ENCODE measurements at places on chromosomes 6 and 20. TPM values are rescaled to one million over a fixed set of nuclear protein-coding genes. Genes with fewer than 3 reads are reported as not detected.
A peak's percentile ranks its signal among the peaks of the same experiment; 100 is the strongest.

- no peak for DNase-seq
These were observed 135.6 kb downstream of the SLC24A3 start for GRCh38 chr20:19347943-19348456.

Gene CYP24A1
- 0.79 TPM for total RNA-seq

Gene ZNF165
- 7.2 TPM for total RNA-seq

Gene PPP1R14C
- total RNA-seq, result not detected

DNA sequence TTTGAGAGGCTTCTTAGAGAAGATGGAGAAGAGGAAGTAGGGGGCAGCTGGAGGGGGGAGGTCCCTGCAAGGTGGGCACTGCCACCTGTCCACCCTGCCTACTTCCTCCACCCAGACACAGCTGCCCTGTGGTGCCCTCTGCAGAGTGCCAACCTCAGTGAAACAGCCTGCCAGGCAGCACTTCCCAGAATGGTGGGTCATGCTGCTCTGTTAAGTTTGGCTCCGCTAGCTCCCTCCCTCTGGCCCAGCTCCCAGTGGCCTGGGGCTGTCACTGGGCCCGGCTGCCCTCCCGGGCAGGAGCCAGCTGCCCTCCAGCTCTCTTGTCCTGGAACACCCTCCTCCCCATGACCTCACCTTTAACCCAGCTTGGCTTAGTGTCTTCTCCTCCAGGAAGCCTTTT, 5.1 kb upstream of the EPB41L1 start:
- no peak for DNase-seq

Gene F13A1
- total RNA-seq, result 4.8 TPM

- no peak for DNase-seq
These were observed 52.5 kb downstream of the CRYBG1 start for GRCh38 chr6:106413016-106413415.

Gene TPX2
- 0.99 TPM for total RNA-seq

Gene MYH7B
- 0.76 TPM for total RNA-seq

DNA sequence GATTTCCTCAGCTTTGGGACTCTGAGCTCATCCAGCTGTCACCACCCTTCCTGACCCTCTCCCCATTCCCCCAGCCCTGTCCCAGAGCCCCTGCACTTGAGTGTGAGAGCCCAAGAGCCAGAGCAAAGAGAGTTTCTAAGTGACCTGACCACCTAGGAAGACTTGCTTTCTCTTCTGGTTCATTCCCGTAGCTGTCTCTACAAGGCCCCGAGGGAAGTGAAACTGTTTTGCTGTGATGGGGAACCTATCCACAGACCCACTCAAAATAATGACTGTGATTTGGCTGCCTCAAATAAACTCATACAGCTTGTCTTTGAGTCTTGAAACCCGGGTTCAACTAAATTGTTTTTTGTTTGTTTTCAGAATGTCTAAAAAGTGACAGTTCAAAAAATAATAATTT, 74.6 kb upstream of the XRN2 start:
- DNase-seq, result no peak

Gene RIPOR3
- total RNA-seq, result 0.42 TPM

- DNase-seq, result no peak
These were observed 116.9 kb upstream of the EMILIN3 start for GRCh38 chr20:41483553-41483930.

Gene FAM162B
- total RNA-seq, result not detected

DNA sequence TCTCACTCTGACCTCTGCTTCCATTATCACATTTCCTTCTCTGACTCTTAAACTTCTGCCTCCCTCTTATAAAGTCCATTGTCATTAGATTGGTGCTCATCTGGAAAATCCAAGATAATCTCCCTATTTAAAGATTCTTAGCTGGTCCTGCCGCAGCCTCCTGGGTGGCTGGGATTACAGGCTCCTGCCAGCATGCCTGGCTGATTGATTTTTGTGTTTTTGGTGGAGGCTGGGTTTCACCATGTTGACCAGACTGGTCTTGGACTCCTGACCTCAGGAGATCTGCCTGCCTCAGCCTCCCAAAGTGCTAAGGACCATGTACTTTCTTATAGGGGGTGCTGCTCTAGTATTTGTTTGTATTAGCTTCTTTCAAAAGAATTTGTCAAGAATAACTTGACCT, 5.3 kb upstream of the RPF2 start:
- no peak for DNase-seq

GRCh38 chr6:108502832-108503231, 57.9 kb upstream of the FOXO3 start:
- DNase-seq, result no peak

Gene BTBD9
- total RNA-seq, result 31.3 TPM

DNA sequence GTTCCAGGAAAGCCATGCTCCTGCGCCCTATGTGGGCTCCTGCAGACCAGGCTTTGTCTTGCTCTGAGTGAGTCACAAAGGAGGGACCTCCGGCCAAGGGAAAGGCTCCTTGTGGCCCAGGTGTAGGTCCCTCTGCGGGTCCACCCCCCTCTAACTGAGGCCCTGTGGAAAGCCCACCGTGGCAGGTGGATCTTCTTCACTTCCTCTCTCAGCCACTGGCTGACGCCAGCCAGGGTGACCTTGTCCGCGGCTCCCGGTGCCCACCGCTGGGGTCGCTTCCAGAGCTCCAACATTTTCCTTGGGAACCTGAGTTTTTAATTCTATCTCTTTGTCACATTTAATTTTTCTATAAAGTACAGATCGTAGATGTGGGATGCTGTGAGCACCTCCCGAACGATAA, 54.1 kb downstream of the SMOC2 start:
- no peak for DNase-seq

DNA sequence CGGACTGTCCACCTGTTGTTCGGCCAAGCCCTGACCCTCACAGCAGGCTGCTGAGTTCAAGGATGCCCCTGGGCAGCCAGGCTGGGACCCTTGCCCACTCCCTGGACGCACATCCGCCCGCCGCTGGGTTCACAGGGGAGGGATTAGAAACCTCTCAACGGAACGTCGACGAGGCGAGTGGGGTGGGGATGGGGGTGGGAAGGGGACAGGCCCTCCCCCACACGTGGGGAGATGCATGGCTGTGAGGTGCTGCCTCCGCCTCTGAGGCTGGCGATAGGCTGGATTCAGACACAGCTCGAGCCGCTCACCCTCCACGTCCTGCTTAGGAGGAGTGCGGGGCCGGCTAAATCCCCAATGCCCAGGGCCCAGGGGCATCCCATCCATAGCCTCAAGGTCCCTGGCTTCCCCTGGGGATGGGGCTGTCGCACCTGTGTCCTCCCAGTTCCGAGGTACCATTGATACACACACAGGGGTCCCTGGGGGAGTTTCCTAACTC, 90.6 kb upstream of the BHLHE23 start:
- DNase-seq, result no peak

Gene TSPO2
- not detected for total RNA-seq

GRCh38 chr6:6803180-6803977, 214.9 kb downstream of the LY86 start:
- DNase-seq, result peak; percentile 29

Gene MMP24
- 0.15 TPM for total RNA-seq

- no peak for DNase-seq
These were observed 74.4 kb upstream of the TBC1D7 start for GRCh38 chr6:13402711-13403110.

DNA sequence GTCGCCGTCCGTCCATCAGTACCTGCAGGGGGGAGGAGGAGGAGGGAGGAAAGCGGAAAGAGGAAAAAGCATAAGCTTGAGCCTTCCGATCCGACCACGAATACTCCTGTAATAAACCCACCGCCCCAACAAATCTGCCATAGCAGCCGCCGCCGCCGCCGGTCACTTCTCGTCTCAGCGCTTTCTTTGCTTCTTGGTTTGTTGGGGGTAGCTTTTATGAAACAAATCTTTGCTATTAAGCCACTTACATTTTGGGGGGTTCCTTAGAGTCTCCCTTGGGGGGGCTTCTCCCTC, 277 bp downstream of the ADGRB3 start:
- DNase-seq, result no peak

Gene SAPCD1
- total RNA-seq, result 3.1 TPM

DNA sequence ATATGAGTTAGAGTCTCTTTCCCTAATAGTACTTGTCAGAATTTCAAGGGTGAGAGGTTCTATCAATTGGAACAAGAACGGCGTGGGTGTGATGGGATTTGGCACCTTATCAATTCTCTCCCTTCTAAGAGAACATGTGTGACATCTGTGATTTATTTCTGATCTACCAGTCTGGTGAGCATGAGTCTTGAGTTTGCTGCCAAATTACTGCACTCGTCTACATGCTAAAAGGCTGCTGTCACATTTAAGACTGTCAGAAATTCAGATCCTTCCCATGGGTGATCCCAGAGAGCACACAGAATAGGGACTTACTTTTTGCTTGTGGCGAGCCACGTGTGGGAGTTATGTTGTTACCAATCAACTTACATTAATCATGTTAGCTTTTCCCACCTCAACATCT, 370.2 kb upstream of the SASH1 start:
- no peak for DNase-seq

Gene IL17A
- not detected for total RNA-seq

Gene CALHM4
- total RNA-seq, result not detected

DNA sequence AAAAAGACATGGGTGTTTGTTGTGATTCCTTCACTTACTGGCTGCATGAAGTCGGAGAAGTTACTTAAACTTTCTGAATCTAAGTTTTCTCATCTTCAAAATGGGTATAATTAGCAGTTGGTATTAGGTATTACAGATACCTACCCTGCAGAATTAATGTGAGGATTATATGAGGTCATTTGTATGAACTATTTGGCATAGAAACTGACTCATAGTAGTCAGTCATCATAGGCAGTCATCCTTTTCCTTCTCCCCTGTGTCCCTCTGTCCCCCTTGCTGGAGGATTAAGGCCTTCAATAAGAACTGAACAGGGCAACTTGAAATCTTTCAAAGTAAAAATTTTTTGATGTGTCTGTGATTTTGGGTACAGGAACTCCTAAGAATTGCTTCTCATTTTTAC, 26.3 kb downstream of the RALGAPB start:
- no peak for DNase-seq

DNA sequence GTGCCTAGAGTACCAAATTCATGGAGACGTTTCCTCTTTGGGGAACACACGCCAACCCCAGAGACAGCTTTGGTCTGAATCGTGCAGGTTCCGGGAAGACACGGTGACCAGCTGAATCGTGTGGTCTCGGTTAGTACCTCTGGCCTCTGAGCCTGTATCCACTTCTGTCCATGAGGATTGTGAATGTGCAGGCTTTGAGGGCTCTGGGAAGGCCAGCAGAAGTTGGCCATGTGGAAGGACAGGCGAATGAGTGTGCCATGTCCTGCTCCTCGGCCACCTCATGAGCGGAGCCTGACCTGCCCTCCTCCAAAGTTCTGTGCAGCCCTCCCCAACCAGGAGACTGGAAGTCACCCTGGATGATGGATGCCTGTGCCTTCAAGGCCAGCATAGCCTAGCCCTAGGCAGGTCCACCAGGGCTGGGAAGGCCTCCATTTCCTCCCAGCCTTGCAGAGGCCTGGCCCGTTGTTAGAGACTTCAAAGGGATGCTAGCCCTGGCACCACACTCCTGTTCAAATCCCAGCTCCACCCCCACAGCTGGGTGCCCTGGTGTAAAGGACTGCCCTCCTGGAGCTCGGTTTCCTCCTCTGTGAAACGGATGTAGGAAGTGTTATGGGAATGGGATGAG, 1.7 kb upstream of the TMEM74B start:
- DNase-seq, result no peak

DNA sequence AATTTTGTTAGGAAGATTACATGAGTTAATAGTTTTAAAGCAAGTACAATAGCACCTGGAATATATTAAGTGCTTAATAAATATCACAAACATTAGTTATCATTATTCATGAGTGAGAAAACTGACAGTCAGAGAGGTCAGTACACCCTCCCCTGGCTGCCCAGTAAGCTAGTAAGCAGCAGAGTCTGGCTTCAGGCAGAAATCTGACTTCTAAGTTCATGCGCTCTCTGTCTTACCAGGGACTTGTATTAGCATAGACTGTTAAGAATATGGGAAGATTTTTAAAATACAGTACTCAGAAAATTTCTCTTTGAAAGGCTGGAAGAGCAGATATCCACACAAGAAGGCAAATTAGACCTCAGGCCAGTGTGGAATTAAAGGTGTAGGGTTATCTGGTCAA, 40.8 kb downstream of the BCAS1 start:
- no peak for DNase-seq

GRCh38 chr20:5074232-5074674, 45.5 kb downstream of the PCNA start:
- no peak for DNase-seq

DNA sequence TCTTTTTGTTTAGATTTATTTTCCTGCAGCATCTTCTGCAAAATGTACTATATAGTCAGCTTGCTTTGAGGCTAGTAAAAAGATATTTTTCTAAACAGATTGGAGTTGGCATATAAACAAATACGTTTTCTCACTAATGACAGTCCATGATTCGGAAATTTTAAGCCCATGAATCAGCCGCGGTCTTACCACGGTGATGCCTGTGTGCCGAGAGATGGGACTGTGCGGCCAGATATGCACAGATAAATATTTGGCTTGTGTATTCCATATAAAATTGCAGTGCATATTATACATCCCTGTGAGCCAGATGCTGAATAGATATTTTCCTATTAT, 3.2 kb downstream of the FOXC1 start:
- DNase-seq, result no peak

GRCh38 chr6:80341330-80341729, 234.9 kb downstream of the BCKDHB start:
- no peak for DNase-seq

DNA sequence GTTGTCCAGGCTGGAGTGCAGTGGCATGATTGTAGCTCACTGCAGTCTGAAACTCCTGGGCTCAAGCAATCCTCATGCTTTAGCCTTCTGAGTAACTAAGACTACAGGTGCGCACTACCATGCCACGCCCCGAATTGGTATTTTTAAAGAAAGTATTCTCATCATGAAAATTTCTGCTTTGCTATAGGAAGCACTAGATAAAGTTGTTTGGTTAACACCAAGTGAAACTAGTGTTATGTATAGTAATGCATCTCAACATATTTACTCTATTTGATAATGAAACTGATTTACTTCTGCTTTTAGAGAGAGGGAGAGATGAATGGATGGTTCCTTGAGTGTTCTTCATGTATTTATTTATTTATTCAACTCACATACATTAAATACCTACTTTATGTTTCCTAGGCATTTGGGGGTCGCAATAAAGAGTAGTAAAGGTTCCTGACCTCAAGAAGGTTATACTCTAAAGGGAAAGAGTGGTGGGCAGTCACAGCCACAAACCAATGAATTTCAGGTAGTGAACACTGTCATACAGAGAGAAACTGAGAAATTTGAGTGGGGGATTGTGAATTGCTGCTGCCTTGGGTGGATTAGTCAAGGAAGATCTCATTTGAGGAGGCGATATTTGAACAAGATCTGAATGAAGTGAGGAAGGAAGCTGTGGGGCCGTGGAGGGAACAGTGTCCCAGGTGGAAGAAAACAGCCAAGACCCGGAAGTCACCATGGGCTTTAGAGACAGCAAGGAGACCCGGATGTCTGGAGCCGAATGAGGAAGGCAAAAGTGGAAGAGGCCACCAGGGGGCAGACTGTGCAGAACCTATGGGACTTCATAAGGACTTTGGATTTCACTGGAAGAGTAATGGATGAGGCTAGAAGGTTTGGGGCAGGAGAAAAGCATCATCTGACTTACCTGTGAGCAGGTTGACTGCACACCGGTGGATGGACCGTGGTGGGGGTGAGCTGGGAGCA, 185.6 kb downstream of the TSHZ2 start:
- DNase-seq, result peak; percentile 35

GRCh38 chr6:87481931-87482330, 9.2 kb downstream of the SLC35A1 start:
- DNase-seq, result no peak

GRCh38 chr6:46583721-46584120, 68.9 kb downstream of the CYP39A1 start:
- no peak for DNase-seq

- DNase-seq, result no peak
These were observed 22.7 kb upstream of the MAPRE1 start for GRCh38 chr20:32796981-32797451.

All from T-cell (primary cell).